Stimulated activated CD4-positive, alpha-beta T cell treated with anti-CD3 and anti-CD28 coated beads, Interleukin-12 subunit alpha, Interleukin-12 subunit beta, amount 100 ng/mL, for 4 hours (primary cell): ENCODE measurements at places on chromosomes 7 and 10.

DNA sequence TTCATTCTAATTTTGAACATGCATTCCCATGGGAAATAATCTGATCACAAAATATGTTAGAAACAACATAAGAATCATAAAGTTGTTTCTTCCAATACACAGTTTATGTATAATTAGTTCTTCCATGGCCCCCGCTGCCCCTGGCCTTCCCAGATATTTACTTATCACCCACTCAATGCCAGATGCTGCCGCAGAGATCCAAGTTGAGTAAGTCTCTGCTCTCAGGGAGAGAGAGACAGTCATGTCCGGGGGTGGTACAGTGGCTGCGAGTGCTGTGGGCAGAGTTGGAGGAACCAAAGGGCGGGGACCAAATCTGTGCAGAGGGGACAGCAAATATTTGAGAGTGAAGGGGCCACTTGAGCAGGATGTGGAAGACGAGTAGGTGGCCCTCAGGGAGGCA, 37.1 kb downstream of the COL26A1 start:
- DNase-seq = no peak

- no peak for DNase-seq
Observed at GRCh38 chr7:28299556-28299955, 112.8 kb upstream of the CREB5 start.

- DNase-seq = no peak
Observed at GRCh38 chr7:7869651-7870050, 98.9 kb upstream of the GLCCI1 start.

GRCh38 chr7:25795824-25796235, 356.2 kb upstream of the NFE2L3 start:
- DNase-seq = no peak

- DNase-seq = no peak
Observed at GRCh38 chr7:140540136-140540777, 61.0 kb upstream of the MKRN1 start.

DNA sequence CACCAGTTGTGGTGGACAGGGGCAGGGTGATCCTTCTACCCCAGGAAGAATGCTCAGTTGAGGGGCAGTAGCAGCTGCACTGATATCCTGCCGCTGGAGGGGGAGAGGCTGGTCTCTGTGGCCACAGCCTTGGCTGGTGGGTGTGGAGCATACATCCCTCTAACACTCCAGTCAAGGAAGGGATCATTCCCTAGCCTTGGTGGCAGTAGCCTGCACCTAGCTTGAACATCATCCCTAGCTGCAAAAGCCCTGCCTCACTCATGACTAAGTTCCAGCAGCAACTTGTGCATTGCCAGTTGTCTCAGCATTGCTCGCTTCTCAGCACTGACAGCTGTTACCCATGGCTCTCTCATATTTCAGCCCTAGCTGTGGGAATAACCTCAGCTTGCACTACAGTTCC, 688.9 kb upstream of the POT1 start:
- DNase-seq = no peak

GRCh38 chr7:92793656-92794205, 42.6 kb downstream of the CDK6 start:
- DNase-seq = no peak

DNA sequence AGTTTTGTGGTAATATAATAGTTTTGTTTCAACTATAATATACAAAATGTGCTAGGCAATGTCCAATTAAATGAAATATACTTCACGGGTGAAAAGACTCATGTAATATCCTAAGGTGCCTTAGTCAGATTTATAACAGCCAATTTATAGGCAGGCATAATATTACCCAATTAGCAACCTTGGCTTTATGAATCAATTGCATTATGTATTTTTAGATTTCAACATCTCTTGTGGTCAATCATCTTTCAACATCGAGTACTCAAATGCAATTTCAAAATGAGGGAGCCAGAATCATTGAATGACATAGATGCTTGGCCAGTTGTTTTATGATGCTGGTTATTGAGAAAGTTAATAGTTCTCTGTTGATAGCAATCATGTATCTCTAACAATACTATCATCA, 110.3 kb upstream of the SP8 start:
- DNase-seq = no peak

GRCh38 chr10:122966879-122967278, 12.9 kb upstream of the C10orf88 start:
- DNase-seq = no peak

DNA sequence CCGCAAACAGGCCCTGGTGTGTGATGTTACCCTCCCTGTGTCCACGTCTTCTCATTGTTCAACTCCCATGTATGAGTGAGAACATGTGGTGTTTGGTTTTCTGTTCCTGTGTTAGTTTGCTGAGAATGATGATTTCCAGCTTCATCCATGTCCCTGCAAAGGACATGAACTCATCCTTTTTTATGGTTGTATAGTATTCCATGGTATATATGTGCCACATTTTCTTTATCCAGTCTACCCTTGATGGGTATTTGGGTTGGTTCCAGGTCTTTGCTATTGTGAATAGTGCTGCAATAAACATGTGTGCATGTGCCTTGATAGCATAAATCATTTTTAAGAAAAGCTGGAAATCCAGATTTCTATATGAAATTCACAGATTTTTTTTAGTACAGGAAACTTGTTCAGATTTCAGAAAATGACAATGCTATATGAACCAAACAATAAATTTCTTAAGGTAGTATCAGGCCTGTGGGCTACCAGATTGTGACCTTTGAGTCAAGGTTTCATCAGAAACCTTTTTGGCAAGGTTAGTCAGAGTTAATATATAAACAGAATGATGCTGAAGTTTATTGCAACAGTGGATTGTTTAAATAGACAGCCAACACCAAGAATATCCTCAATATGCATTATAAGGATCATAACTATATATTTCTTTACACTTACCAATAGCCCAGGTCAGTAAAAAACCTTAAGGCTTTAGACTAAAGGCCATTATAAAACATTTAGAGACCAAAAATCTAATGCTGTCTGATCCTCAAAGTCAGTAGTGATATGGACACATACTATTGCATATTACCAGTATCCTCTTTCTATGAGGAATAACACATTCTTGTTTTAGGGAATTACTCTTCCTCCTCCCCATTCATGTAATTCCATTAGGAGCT, 68.7 kb upstream of the PAPSS2 start:
- no peak for DNase-seq

DNA sequence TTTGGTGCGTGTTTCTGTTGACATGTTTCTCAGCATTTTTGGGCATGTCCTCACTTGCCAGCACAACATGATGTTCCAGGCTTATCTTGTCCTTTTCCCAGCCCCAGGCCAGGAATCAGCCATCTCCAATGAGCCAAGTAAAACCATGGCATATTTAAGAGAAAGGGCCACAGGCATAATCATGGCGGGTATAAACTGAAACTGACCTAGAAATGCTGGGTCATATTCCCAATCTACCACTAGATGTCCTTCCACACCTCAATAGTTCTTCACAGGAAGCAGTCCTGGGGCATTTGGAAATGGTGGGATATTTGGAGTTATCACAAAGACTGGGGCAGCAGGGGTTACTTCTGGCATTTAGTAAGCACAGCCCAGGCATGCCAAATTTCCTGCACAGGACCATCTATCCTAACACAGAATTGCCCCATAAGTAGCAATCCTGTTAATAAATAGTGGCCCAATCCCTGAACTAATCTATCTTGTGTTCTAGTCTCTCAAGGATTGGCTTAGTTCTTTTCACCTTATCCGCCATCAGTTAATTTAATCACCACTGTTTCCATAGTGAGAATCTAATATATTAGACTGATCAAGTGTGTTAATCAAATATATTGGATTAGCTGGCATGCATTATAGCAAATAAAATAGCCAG, 101.6 kb downstream of the NPSR1 start:
- no peak for DNase-seq

- DNase-seq = no peak
Observed at GRCh38 chr7:30713392-30713791, 31.1 kb upstream of the CRHR2 start.

GRCh38 chr7:94115316-94115715, 111.2 kb upstream of the BET1 start:
- no peak for DNase-seq

- DNase-seq = no peak
Observed at GRCh38 chr10:101260764-101261481, 31.7 kb upstream of the LBX1 start.
